ENCODE measurements at places on chromosomes 3 and 15.
A peak's percentile ranks its signal among the peaks of the same experiment; 100 is the strongest.

GRCh38 chr15:74618841-74619596, 3.4 kb downstream of the CLK3 start:
- DNase-seq: no peak

DNA sequence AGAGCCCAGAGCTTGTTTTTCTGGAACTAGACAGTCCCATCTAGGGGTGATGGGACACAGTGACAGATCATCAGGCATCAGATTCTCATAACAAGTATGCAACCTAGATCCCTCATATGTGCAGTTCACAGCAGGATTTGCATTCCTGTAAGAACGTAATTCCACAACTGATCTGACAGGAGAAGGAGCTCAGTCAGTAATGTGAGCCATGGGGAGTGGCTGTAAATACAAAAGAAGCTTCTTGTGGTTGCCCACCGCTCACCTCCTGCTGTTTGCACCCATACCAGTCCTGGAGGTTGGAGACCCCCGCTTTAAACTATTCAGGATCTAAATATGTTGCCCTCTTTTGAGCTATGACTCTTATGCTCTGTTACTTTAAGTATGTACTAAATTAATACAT, 167.3 kb downstream of the ALCAM start:
- DNase-seq: no peak

GRCh38 chr15:33094336-33094735, 100.2 kb downstream of the FMN1 start:
- no peak for DNase-seq

- no peak for DNase-seq
Observed at GRCh38 chr3:194045289-194045688, 90.7 kb upstream of the HES1 start.

DNA sequence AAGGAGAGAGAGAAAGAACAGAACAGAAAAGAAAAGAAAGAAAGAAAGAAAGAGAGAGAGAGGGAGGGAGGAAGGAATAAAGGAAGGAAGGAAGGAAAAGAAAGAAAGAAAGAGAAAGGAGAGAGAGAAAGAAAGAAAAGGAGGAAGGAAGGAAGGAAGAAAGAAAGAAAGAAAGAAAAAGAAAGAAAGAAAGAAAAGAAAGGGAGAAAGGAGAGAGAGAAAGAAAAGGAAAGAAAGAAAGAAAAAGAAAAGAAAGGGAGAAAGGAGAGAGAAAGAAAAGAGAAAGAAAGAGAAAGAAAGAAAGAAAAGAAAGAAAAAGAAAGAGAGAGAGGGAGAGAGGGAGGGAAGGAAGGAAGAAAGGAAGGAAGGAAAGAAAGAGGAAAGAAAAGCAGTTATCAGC, 108.8 kb downstream of the ARPP21 start:
- no peak for DNase-seq

DNA sequence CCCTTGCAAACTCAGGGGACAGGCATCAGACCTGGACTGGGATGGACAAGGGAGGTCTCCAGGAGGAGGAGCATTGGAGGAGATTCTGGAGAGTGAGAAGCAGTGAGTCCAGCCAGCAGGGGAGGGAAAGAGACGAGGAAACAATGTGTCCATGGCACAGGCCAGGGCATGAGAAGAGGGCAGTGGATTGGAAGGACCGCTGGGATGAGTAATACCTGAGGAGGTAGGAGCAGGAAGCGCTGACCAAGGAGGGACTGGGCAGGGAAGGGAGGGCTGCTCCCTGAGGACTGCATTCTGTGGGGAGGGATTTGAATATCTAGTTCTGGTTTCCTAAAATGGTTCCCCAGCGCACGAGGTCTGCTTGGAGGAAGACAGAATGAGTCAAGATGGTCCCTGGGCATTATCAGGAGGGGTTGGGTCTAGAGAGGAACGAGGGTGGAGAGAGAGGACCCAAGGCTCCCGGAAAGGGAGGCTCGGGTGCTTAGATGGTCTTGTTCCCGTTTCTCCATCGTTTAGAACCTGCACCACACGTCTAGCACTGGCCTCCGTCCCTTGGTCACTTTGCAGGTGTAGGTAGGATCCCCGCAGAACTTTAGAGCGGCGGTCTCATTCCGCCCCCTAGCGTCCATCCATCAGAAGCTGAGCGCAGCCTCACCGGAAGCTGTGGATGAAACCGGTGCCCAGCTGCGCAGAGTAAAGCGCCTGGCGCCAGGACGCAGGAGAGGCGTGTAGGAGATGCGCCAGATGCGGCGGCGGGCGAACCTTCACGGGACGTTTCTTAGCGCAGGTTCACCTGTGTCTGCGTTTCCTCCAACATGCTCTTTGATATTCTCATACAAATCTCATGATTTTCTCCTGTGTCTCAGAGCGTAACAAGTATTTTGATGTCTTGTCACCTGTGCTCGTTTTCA, 190.7 kb upstream of the NDN start:
- peak; percentile 36 for DNase-seq

GRCh38 chr15:69624155-69624520, 171.5 kb downstream of the RPLP1 start:
- no peak for DNase-seq

GRCh38 chr3:142958707-142959106, 4.8 kb downstream of the PAQR9 start:
- DNase-seq: no peak

DNA sequence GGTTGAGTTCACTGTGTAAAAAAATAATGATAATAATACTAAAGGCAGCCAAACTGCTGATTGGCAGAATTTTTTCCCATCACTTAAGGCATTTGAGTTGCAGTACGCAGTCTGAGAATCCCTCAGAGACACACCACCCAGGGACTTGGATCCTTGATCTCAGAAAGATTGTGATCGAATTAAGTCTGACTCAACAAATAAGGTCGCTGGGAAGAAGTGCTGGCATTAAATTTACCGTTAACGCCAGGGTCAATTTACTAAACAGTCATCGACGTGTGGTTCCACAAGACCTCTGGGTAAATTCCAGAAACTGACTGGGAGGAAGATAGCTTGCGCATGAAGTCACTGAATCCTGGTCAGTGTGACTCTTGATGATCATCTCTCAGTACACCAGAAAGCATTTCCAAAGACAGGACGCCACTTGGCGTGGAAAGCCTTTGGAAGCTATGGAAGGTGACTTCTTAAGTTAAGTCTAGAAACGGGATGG, 48.3 kb upstream of the CGNL1 start:
- DNase-seq: no peak

- DNase-seq: no peak
Observed at GRCh38 chr3:195697582-195698324, 23.0 kb upstream of the MUC20 start.

DNA sequence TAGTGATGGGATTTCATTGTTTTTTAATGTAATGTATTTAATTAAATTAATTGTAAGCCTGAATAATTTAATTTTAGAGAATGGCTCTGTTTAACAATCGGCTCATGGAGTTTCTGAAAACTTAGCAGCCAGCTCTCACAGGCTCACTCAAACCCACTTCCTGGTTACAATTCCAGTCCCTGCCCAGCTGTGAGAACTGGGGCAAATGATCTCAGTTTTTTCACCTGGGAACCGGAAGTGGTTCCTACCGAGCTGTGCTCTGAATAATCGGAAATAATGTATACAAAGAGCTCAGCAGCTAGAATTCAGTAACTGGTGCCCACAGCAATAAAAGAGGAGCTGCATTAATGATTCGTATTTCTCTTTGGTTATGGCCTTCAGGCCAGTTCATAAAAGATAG, 244.3 kb upstream of the MCTP2 start:
- no peak for DNase-seq

GRCh38 chr15:56496635-56497034, 31.7 kb upstream of the MNS1 start:
- DNase-seq: peak; percentile 77

- peak; percentile 60 for DNase-seq
Observed at GRCh38 chr15:48285329-48286214, 45.7 kb upstream of the DUT start.

- no peak for DNase-seq
Observed at GRCh38 chr3:175746308-175746707, 887.2 kb downstream of the NAALADL2 start.

All from SHP77 treated with DMSO at 0.1 percent for 48 hours (cell line).